ENCODE measurements at places on chromosomes 1 and 21.

GRCh38 chr1:107788206-107789202 lies 176.5 kb downstream of the VAV3 start:
- DNase-seq, result no peak

GRCh38 chr1:201092738-201093137 lies 19.5 kb downstream of the CACNA1S start:
- DNase-seq, result no peak

GRCh38 chr1:26761217-26761616 lies 26.5 kb upstream of the PIGV start:
- DNase-seq, result no peak

GRCh38 chr1:235992868-235993267 lies 72.0 kb downstream of the NID1 start:
- no peak for DNase-seq

DNA sequence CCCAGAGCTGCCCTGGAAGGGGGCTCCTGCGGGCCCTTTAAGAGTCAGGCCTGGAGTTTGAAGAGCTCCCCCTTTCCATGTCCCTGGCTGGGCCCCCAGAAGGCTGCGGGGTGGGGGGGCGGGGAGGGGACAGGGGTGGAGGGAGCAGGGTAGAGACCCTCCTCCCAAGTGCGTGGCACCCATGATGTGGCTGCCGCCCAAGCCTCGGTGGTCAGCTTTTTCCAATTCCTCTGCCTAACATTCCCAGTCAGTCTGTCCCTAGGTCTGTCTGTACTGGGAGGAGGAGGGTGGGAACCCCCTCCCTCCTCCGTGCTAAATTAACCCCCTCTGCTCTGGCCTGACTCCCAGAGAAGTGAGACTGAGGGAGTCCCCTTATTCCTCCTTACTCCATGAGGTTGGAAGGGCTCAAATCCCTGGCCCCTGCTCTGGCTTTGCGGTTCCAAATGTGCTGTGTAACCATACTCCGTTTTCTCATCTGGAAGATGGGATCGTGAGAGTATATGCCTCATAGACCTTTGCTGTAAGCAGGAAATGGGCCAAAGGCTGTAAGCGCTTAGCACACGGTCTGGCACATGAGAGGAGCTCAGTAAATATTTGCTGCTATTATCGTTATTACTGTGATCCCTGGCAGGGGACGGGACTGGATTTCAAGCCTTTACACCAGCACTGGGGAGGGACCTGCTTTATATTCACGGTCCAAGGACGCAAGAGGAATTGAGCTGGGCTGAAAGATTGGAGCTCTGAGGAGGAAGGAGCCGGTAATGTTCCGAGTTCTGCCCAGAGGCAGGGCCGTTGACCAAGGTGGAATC lies 658 bp upstream of the COL16A1 start:
- no peak for DNase-seq

DNA sequence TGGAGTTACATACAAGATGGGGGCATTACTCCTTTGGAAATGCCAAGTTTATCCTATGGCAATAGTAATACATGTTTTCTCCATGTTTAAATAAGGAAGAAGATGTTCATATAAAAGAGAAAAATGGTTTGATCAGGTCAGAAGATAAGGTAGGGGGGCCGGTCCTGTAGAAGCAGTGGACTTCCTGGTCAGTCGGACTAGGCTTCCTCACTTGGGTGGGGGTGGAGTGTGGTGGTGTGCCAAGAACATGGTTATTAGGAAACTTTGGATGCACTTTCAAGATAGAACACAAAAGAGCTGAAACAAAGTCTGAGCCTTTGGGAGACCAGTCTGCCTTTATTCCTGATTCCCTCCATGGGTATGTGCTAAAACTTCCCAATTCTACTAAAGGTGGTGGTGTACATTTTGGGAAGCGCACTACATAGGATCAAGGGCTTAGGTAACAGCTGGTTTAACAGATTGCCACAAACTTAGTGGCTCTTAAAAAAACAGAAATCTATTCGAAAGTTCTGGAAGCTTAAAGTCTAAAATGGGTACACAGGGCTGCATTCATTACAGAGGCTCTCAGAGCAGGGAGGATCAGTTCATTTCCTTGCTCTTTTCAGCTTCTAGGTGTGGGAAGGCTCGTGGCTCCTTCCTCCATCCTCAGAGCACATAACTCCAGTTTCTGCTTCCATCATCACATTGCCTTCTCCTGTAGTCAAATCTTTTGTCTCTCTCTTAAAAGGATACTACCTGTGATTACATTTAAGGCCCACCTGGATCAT lies 64.6 kb downstream of the KDM1A start:
- DNase-seq, result no peak

- DNase-seq, result no peak
These were observed 2.6 kb downstream of the PTAFR start for GRCh38 chr1:28173980-28174297.

DNA sequence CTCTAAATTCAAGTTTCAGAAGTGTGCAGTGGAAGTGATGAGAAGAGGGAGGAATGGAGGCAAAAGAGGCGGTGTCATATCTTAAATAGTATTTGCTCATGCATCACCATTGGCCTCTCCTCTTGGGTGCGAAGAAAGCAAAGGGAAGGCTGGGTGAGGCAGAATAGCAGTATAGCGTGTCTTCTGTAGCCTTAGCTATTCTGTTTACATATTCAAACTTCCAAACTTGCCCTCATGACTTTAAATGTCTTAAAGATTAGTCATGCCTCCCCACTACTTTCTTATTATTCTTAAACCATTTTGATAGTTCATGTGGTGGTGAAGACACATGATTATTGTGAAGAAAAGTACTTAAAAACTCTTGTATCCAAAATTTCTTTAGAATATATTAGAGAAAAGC lies 104.6 kb upstream of the TENT5C start:
- DNase-seq, result no peak

DNA sequence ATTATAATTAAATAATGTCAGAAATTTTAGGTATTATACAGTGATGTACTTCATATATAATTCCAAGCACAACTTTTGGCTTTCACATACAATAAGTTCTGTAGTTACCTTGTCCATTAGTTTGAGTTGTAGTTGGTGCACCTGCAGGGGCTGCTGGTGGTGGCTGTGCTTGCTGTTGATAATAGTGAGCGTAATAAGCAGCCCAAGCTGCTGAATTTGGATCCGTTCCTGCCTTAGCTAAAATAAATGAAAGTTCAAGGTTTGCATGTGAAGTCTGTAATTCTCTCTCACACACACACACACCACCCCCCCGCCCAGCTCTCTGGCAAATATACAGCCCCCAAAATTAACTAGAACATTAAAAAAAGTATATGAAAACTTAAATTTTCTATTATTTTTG lies 22.4 kb downstream of the FUBP1 start:
- no peak for DNase-seq

GRCh38 chr1:164688791-164689190 lies 129.8 kb downstream of the PBX1 start:
- no peak for DNase-seq

GRCh38 chr1:44783697-44784093 lies 4.3 kb downstream of the BEST4 start:
- DNase-seq, result no peak

GRCh38 chr1:115815694-115816093 lies 25.2 kb downstream of the NHLH2 start:
- no peak for DNase-seq

- DNase-seq, result no peak
These were observed 7.1 kb downstream of the RIIAD1 start for GRCh38 chr1:151728151-151729054.

DNA sequence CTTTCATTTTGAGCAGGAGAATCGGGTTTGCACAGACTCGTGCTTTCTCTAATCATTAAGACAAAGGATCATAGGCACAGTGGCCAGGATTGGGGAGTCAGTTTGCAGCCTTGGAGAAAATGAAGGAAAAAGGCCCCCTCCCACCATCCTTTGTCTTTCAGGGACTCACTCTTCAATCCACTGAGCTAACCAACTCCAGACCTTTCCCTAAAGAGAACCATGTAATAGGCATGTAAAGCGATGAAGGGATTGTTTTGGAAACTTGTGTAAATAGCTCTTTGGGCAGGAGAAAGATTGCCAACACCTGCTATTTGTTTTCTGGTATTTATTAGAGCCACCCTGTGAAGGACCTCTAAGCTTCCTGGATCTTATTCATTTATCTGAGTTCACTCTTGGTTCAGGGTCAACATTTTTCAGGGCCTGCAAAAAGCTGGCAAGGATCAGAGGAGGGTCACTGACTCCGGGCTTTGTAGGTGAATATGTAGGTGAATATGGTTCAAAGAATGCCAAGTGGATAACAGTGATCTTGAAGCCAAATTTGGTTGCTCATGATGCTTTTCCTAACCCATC lies 192.6 kb upstream of the FGGY start:
- no peak for DNase-seq

DNA sequence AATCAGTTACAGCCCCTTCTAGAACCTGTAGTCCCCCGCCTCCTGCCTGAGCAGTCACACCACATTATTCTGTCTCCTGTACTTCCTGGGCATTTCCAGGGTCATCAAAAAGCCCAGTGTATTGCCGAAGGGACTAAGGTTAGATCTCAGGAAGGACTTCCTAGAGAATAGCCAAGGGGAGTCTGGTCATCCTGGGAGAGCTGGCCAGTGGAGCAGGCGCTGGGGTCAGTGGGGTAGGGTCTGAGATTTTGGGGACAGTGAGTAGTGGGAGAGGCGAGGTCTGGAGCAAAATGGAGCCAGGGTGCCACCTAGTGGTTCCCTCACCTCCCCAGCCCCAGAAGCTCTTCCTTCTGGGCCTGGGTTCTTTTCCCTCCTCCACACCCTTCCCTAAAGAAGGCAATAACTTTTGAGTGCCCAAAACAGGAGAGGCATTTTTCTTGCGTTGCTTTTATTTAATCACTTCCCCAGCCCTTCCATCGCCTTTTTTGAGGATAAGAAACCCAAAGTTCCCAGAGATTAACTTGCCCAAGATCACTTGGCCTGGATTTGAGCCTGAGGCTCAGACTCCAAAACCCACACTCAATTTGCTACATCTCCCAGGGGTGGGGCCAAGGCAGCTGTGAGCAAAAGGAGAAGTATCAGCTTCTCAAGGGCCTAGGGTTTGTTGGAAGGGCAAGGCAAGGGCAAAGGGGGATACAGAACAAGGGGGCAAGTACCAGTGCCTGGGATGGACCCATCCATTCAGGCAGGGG lies 7.3 kb upstream of the PMVK start:
- no peak for DNase-seq

DNA sequence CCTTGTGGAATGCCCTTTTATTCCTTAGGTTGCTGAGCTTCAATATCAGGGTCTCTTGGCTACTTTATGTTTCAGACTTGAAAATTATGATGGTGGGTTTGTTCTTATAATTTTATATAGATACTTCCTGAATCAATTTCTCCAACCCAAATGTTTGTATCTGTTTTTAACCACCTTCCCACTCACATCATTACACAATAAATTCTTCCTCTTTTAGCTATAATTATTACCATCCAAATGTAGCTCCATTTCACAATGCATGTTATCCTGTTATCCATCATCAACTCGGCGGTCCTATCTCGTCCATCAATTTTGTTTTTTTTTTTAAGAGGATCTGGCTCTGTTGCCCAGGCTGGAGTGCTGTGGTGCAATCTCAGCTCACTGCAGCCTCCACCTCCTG lies 357.6 kb upstream of the ZP4 start:
- no peak for DNase-seq

- no peak for DNase-seq
These were observed 74.1 kb downstream of the GALNT2 start for GRCh38 chr1:230141021-230141648.

- DNase-seq, result no peak
These were observed 73.1 kb upstream of the CACHD1 start for GRCh38 chr1:64396817-64397216.

GRCh38 chr1:14181191-14181795 lies 417.2 kb upstream of the KAZN start:
- DNase-seq, result no peak

DNA sequence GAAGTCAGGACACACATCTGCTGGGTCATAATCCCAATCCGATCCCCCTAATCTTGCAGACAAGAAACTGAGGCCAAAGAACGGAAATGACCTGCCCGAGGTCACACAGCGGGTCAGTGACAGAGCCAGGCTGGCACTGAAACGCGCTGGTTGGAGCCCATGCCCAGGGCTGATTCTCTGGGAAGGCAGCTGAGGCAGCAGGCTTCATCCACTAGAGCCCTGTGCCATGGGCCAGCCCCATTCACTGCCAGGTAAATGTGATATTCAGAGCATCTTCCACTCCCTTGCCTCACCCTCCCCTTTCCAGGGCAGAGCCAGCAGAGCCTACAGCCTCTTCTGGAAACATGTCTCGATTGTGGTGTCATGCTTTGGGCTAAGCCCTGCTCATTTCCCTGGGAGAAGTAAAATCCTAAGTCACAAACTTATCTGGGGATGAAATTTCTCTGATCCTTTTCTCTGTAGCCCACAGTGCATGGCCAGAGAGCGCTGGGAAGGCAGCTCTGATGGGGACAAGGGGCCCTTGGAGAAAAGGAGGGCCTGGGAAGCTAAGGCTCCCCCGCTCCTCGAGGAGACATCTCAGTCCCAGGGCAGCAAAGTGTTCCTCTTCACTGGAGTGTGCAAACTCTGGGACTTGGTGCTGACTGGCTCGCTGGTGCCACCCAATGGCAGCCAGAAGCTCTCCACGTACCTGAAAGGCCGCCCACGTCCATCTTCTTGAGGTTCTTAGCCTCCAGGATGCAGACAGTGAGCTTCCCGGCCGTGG lies 110.4 kb downstream of the SYT2 start:
- DNase-seq, result no peak

- DNase-seq, result no peak
These were observed 47.6 kb upstream of the ABCG1 start for GRCh38 chr21:42171091-42172053.

DNA sequence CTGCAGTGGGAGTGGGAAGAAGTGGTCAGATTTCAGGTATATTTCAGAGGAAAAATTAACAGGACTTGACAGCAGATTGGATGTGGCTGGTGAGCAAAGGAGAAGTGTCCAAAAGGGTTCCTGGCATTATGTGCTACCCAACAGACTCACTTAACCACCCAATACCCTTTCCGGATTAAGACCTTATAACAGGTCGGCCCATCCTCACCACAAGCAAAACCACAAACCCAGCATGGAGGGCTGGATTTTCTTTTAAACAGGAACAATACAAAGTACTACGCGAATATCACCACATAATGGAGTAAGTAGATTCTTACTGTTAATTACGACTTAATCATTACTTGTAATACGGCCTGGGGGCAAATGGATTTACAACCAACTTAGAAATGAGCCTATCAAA lies 59.2 kb downstream of the WDR64 start:
- no peak for DNase-seq

- DNase-seq, result no peak
These were observed 112.2 kb downstream of the USP25 start for GRCh38 chr21:15841856-15842564.

GRCh38 chr1:109115685-109116084 lies 1.8 kb downstream of the ELAPOR1 start:
- no peak for DNase-seq

DNA sequence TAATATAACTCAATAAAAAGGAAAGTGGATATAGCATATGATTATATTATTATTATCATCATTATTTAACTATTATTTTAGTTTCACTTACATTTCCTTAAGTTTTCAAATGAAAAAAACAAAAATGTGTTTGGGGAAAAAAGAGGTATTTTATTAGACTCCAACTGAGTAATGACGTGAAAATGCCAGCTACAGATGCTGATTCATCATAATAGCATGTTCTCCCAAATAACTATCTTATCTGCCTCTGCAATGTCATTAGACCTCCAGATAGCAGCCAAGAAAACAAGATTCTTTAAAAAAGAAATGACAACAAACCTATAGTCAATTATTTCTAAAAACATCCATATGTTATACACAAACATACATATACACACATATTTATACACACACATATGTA lies 1071.9 kb upstream of the TMPRSS15 start:
- no peak for DNase-seq
